ENCODE measurements at places on chromosomes 5 and 9. TPM values are rescaled to one million over a fixed set of nuclear protein-coding genes. Genes with fewer than 3 reads are reported as not detected.
A peak's percentile ranks its signal among the peaks of the same experiment; 100 is the strongest.

GRCh38 chr5:107794741-107795140, 124.0 kb upstream of the EFNA5 start:
- DNase-seq, result no peak

- DNase-seq, result no peak
Measured at GRCh38 chr9:125240649-125240999, 519 bp downstream of the HSPA5 start.

- DNase-seq, result no peak
Measured at GRCh38 chr5:88805151-88805784, 77.7 kb downstream of the MEF2C start.

GRCh38 chr9:133797406-133798105, 59.4 kb upstream of the SARDH start:
- DNase-seq, result no peak

- no peak for DNase-seq
Measured at GRCh38 chr5:138661291-138661960, 86.2 kb upstream of the HSPA9 start.

DNA sequence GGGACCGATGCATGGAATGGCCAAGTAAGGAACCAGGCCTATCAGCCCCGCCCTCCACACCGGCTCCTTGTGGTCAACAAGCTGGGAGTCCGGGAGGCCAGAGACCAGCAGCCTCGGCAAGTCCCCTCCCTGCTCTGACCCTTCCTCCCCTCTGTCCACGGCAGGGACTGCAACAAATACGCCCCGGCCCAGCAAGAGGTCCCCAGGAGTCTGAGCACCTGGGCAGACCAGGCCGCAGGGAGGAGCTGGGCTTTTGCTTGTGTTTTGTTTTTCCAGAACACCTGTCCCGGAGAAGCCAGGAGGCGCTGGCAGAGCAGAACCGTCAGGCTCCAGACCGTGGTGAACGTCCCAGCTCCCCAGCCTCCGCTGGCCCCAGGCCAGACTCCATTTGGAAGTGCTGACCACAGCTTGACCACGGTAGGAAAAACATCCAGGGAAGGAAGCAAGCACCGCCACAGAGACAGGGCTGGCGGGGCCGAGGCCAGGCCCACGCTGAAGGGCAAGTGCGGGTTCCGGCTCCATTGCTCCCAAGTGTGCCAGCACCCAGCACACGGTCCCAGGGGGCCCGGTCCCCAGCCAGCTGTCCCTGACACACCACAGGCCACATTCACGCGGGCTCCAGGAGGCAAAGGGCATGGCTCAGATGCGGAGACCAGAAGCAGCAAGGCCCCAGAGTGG, 56.7 kb downstream of the VAV2 start:
- DNase-seq, result peak; percentile 85

DNA sequence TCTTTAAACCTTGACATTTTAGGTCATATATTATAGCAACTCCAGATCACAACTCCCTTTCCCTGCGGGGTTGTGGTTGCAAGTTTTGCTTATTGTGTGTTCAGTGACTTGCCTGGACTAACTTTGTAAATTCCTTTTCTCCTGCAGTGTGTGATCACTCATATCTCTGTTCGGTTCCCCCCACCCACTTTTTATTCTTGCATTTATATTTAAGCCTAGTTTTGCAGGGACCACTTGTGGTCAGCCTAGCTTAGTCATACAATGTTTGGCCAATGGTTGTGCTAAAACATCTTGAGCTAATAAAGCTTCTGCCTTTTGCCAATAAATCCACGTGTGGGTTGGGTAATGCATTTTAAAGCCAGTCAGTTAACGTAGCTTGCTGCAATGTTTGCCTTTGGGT, 146.5 kb upstream of the IRX4 start:
- DNase-seq, result no peak

DNA sequence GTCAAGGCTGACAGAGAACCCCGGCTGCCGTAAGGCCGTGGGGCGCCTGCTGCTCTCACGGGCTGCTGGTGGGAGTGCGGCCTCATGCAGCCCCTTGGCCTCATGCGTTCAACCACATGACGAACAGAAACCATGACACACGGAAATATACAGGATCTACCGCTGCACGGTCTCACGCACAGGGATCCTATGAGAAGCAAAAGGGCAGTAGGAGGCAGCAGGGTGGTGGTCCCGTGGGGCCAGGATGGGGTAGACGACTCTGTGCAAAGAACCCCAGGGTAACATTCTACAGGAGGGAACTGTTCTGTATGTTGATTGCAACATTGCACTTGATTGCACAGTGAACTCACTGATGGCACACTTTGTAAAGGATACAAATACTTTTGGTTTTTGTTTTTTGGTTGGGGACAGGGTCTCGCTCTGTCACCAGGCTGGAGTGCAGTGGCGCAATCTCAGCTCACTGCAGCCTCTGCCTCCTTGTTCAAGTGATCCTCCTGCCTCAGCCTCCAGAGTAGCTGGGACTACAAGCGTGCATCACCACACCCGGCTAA, 51.6 kb downstream of the NACC2 start:
- no peak for DNase-seq

- no peak for DNase-seq
Measured at GRCh38 chr5:88792144-88792840, 90.7 kb downstream of the MEF2C start.

DNA sequence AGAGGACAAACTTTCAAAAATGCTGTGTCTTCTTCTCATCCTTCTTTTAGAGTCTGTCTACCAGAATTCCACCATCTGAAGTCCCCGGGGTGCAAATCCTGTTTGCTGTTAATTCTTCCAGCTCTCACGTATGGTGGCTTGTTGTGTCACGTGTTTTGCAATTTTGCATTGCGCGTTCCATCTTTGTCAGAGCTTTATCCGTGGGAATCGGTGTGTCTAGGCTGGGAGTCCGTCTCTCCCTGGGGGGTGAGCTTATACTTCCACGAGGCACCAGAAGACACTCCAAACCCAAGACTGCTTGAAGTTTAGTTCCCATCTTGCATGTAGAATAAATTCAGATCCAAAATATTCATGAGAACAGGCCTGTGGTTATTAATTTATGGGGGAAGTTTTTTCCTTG, 6.1 kb upstream of the FIBCD1 start:
- DNase-seq, result no peak

GRCh38 chr5:119274767-119275130, 81.1 kb upstream of the TNFAIP8 start:
- no peak for DNase-seq

- DNase-seq, result no peak
Measured at GRCh38 chr5:178475422-178475821, 114.8 kb downstream of the COL23A1 start.

DNA sequence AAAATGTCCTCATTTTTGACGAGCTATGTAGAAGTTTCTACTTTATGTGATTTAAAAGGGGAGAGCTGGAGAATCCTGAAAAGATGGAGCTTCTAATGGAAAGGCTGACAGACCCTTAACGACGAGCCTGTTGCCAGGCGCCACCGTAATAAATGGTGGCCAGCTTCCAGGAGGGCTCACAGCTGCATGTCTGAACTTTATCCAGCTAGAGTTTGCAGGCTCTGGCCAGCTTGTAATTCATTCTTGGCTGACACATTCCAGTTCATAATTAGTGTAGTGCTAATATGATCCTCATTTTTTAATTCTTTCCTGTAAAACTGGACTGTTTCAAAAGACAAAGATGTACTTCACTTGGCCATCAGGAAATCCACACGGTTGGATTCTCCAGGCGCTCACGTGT, 246.7 kb downstream of the GAS1 start:
- peak; percentile 78 for DNase-seq

- DNase-seq, result peak; percentile 79
Measured at GRCh38 chr9:130453487-130453886, 8.7 kb downstream of the ASS1 start.

DNA sequence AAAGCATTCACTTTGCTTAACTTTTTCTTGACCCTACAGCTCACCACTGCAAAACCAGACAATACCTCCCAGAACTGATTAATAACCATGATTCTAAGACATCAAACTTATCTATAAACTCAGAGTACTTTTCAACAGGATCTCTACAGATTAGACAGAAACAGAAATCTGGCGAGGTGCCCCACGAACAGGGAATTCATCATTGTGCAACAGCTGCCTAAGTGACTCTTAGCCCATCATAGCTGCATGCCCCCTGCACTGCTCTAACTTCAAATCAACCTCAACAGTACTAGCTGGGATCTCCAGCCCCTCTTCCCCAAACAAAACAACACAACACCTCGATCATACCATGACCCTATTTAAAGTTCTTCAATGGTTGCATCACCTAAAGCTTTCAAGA, 16.1 kb upstream of the COL23A1 start:
- DNase-seq, result no peak

- DNase-seq, result no peak
Measured at GRCh38 chr9:136060671-136061371, 34.3 kb downstream of the NACC2 start.

GRCh38 chr5:135568923-135569360, 9.8 kb downstream of the CXCL14 start:
- DNase-seq, result no peak

DNA sequence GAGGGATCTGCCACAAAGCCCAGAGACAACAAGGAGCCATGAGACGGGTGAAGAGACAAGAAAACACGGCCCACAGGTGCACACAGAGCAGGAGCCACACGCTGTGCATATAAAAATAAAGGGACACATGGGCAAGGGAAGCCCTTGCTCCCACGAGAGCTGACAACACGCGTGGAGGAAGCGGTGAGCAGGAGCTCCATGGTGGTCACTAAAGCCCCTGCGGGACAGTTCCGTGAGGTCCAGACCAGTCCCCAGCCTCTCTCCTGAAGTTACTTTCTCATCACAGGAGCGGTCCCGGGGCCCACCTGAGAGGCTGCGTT, 90.7 kb downstream of the CAMSAP1 start:
- DNase-seq, result no peak

GRCh38 chr5:30933599-30933998, 259.9 kb upstream of the CDH6 start:
- no peak for DNase-seq

GRCh38 chr9:113537229-113537810, 73.8 kb downstream of the RGS3 start:
- DNase-seq, result no peak

DNA sequence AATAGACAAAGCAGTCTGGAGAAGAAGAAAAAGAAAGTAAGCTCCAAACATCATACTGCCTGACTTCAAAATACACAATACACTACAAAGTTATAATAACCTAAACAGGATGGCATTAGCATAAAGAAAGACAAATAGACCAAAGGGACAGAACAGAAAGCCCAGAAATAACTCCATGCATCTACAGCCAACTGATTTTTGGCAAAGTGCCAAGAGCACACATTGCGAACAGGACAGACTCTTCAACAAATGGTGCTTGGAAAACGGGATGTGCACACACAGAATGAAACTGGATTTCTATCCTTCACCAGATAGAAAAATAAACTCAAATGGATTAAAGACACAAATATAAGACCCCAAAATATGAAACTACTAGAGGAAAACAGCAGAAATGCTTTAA, 66.6 kb upstream of the SPATA31E1 start:
- DNase-seq, result no peak

GRCh38 chr5:133892306-133892705, 76.1 kb downstream of the C5orf15 start:
- no peak for DNase-seq

- DNase-seq, result no peak
Measured at GRCh38 chr9:131187957-131188356, 62.6 kb downstream of the NUP214 start.

GRCh38 chr9:111099199-111100008, 61.1 kb upstream of the LPAR1 start:
- DNase-seq, result no peak

DNA sequence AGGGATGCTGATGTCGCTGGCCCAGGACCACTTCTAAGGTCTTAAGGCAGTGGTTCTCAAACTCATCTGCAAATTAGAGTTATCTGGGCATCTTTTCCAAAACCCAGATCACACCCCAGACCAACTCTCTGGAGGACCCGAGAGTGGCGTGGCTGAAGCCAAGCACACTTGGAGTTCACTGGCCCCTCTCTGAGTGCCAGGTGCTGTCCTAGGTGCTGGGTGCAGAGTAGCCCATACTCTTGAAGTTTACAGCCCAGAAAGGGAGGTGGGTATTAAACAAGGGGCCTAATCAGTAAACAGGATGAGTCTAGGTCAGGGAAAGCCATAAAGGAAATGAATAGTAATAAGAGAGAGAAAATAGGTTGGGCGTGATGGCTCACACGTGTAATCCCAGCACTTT, 17.6 kb downstream of the CAMK2A start:
- no peak for DNase-seq

- DNase-seq, result no peak
Measured at GRCh38 chr5:95175106-95175505, 109.8 kb downstream of the MCTP1 start.

- no peak for DNase-seq
Measured at GRCh38 chr9:123828449-123828848, 101.5 kb downstream of the DENND1A start.

GRCh38 chr5:151039665-151040064, 19.3 kb downstream of the GPX3 start:
- DNase-seq, result no peak

- DNase-seq, result no peak
Measured at GRCh38 chr5:179874536-179875292, 16.1 kb upstream of the MRNIP start.

- no peak for DNase-seq
Measured at GRCh38 chr9:113511856-113512761, 48.6 kb downstream of the RGS3 start.

GRCh38 chr5:91022518-91022917, 360.6 kb downstream of the ARRDC3 start:
- DNase-seq, result no peak

GRCh38 chr5:111385051-111385450, 127.3 kb downstream of the STARD4 start:
- DNase-seq, result no peak

DNA sequence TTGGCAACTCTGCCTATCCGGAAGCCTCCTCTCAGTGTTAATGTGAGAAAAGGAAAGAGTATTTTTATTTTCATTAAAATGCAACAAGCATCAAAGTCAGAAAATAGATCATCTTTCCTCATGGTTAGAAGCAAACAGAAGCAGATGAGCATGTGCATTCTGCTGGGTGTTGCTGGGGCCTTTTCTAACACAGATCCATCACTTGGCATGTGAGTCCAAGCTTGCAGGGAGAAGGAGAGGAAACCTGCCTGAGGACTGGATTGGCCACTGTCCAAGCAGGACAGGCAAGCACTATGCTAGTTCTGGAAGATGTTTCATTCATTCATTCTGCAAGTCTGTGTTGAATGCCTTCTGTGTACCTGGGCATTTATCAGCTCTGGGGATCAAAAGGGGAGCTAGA, 348.7 kb upstream of the PCSK5 start:
- DNase-seq, result no peak

GRCh38 chr9:77030045-77030444, 10.6 kb downstream of the FOXB2 start:
- DNase-seq, result no peak

The CYSRT1 gene
- total RNA-seq, result not detected

The SHLD3 gene
- 1.9 TPM for total RNA-seq

The GRM6 gene
- total RNA-seq, result not detected

The UBLCP1 gene
- total RNA-seq, result 13.8 TPM

The SLCO6A1 gene
- not detected for total RNA-seq

The FOXD4L6 gene
- not detected for total RNA-seq

The GOLGA1 gene
- total RNA-seq, result 19.9 TPM

The SEMA6A gene
- 6.4 TPM for total RNA-seq

The TSPAN17 gene
- total RNA-seq, result 31.7 TPM

The PGM5 gene
- 150 TPM for total RNA-seq

The FAM200C gene
- 4.3 TPM for total RNA-seq

The N4BP3 gene
- total RNA-seq, result 2.7 TPM

The TRIM36 gene
- total RNA-seq, result 0.50 TPM

The CD72 gene
- 0.77 TPM for total RNA-seq

The MARVELD2 gene
- total RNA-seq, result 1.8 TPM

Data from left ventricle myocardium superior (tissue), 1 donor.